Astrocyte (in vitro differentiated cells and primary cell): ENCODE measurements at places on chromosomes 12 and 14. TPM values are rescaled to one million over a fixed set of nuclear protein-coding genes. Genes with fewer than 3 reads are reported as not detected.

The TSPAN11 gene
- total RNA-seq = 9.5 and 12.4 TPM in 2 replicates

- H3K4me3 ChIP-seq = no peak overlapping the region
- H3K4me1 ChIP-seq = no peaks in the 10 kb centered on the region
These were observed 55.7 kb downstream of the LIN52 start for GRCh38 chr14:74140374-74140850.

The NR2C1 gene
- total RNA-seq = 44.3 and 46.3 TPM in 2 replicates

The NOS1 gene
- total RNA-seq = 0.05 TPM in 1 of 2 replicates, not detected in the other

- H3K27me3 ChIP-seq = no peaks in the 10 kb centered on the region
- no peak overlapping the region for H3K4me3 ChIP-seq
- no peak overlapping the region for H3K27ac ChIP-seq
- no peak for DNase-seq
These were observed 202.3 kb downstream of the STXBP6 start for GRCh38 chr14:24847568-24848095.

The CLEC4C gene
- not detected in 2 replicates for total RNA-seq

DNA sequence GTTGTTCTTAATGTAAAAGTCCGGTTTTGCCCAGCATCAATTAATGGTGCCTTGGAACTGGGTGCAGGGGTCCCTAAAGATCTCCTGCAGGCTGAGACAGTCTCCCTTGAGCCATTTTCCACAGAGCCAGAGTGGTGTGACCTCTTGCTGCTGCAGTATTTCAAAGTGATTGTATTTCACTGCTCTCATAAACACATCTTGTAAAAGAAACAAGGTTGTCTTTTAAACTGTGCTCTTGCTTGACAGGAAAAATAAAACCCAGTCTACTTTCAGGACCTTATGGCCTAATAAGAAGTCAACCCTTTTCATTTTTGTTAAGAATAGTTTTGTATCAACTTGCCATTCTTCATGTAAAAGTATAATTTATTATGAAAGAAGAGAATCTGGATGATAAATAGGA is 44.7 kb downstream of the TMEM117 start:
- no peaks in the 10 kb centered on the region for H3K36me3 ChIP-seq
- no peaks in the 10 kb centered on the region for H3K27me3 ChIP-seq

GRCh38 chr14:51846631-51847488 is 13.6 kb upstream of the GNG2 start:
- no peaks in the 10 kb centered on the region for H3K27me3 ChIP-seq
- H3K4me3 ChIP-seq = no peak overlapping the region
- H3K27ac ChIP-seq = no peak overlapping the region
- DNase-seq = peak; percentile 42

DNA sequence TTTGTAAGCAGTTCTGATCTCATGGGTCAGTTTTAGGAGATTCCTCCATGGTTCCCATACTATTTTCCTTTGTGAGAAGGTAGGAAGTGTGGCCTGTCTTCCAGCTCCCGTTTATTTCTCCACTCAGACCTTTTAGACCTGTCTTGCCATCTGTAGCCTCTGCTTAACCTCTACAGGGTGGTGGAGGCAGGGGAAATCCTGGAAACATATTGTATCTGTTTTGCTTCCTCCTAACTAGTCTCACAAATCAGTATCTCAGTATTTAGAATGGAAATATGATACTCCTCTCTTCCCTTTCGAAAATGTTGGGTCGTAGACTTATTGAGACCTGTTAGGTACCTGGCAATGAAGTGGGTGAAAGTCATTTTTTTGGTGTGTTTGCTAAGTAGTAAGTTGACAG is 399.4 kb upstream of the RGS6 start:
- no peaks in the 10 kb centered on the region for H3K36me3 ChIP-seq
- peaks cover 24% of the 10 kb centered on the region for H3K4me1 ChIP-seq
- H3K4me3 ChIP-seq = no peak overlapping the region
- H3K27me3 ChIP-seq = no peaks in the 10 kb centered on the region
- DNase-seq = no peak
- H3K27ac ChIP-seq = peak overlapping the region; percentile 79

- H3K36me3 ChIP-seq = no peaks in the 10 kb centered on the region
- H3K27me3 ChIP-seq = no peaks in the 10 kb centered on the region
- no peak for DNase-seq
- no peak overlapping the region for H3K27ac ChIP-seq
- no peak overlapping the region for H3K4me3 ChIP-seq
These were observed 21.6 kb upstream of the SDR39U1 start for GRCh38 chr14:24463884-24464785.

GRCh38 chr12:121992059-121992879 is 29.4 kb upstream of the BCL7A start:
- peak overlapping the region; percentile 89 for H3K27ac ChIP-seq
- peaks cover 16% of the 10 kb centered on the region for H3K4me1 ChIP-seq
- H3K27me3 ChIP-seq = no peaks in the 10 kb centered on the region
- no peaks in the 10 kb centered on the region for H3K36me3 ChIP-seq
- no peak overlapping the region for H3K4me3 ChIP-seq

GRCh38 chr14:66920196-66920595 is 269.0 kb upstream of the GARIN2 start:
- DNase-seq = no peak
- no peak overlapping the region for H3K4me3 ChIP-seq
- peaks cover 4% of the 10 kb centered on the region for H3K36me3 ChIP-seq
- no peaks in the 10 kb centered on the region for H3K4me1 ChIP-seq
- no peak overlapping the region for H3K27ac ChIP-seq

DNA sequence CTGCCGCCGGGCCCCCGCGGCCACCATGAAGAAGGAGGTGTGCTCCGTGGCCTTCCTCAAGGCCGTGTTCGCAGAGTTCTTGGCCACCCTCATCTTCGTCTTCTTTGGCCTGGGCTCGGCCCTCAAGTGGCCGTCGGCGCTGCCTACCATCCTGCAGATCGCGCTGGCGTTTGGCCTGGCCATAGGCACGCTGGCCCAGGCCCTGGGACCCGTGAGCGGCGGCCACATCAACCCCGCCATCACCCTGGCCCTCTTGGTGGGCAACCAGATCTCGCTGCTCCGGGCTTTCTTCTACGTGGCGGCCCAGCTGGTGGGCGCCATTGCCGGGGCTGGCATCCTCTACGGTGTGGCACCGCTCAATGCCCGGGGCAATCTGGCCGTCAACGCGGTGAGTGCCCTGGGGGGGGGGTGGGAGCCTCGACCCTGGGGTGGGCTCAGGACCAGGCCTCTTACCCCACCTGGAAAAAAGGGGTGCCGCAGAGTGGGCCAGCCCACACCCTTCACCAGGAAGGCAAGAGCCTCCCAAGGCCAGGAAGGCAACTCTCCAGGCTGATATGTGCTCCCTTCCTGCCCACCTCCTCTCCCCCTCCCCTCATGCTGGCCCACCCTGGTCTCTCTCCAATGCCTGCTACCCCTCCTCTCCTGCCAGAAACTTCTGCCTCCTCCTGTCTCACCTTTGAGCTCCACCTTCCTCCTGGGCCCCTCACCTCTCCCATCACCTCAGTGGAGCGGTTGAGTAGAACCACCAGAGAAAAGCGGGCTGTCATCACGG is 507 bp downstream of the AQP5 start:
- H3K27me3 ChIP-seq = peaks cover 27% of the 10 kb centered on the region
- H3K27ac ChIP-seq = no peak overlapping the region
- no peak overlapping the region for H3K4me3 ChIP-seq
- no peak for DNase-seq

DNA sequence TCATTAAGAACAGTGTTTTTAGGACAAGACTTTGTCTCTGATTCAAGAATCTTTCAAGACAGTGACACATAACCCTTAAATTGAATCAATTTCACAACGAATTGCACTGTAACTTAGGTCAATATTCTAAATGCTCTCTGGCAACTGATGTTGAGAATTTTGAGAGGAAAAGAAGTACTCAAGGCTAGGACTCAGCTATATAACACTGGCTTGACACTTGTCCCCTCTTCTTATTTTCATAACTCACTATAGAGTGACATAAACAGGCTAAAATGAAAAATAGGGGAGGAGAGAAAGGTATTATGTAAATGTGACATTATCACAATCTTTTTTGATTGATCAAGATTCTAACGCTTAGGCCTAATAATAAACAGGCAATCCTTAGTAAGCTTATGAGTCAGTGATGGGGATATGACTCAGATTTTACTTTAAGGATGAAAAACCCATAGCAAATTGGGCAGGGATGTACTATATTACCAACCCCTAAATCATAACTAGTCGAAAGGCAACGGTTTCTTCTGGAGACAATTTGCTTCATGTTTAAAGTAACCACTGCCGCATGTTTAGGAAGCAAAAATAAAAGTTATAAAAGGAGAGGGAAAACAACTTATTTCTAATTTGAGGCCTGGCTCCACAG is 10.9 kb downstream of the BTG1 start:
- peak; percentile 75 for DNase-seq
- no peaks in the 10 kb centered on the region for H3K27me3 ChIP-seq
- no peaks in the 10 kb centered on the region for H3K36me3 ChIP-seq
- peak overlapping the region; percentile 49 for H3K27ac ChIP-seq
- H3K4me3 ChIP-seq = no peak overlapping the region

DNA sequence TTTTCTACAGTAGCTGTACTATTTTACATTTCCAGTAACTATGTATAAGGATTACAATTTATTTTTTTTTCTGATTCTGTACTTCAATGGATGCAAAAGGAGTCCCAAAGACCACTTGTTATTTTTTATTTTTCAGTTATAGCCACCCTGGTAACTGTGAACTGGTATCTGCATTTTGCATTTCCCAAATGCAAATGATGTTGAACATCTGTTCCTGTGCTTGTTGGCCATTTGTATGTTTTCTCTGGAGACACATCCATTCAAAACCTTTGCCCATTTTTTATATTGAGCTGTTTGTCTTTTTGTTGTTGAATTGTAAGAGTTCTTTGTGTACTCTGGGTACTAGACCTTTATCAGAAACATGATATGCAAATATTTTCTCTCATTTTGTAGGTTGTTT is 485.6 kb downstream of the LRIG3 start:
- DNase-seq = no peak
- H3K36me3 ChIP-seq = no peaks in the 10 kb centered on the region
- H3K27ac ChIP-seq = no peak overlapping the region
- no peaks in the 10 kb centered on the region for H3K27me3 ChIP-seq
- H3K4me3 ChIP-seq = no peak overlapping the region

DNA sequence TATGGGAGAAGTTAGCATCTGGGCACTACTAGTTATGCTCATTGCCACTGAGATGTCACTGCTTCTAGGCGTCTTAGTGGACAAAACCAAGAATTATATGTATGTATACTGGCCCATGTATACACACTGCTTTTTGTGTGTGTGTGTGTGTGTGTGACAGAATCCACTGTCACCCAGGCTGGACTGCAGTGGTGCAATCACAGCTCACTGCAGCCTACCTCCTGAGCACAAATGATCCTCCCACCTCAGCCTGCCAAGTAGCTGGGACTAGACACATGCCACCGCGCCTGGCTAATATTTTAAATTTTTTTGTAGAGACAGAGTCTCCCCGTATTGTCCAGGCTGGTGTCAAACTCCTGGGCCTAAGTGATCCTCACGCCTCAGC is 25.2 kb downstream of the LIMA1 start:
- no peak overlapping the region for H3K27ac ChIP-seq
- no peak for DNase-seq
- no peaks in the 10 kb centered on the region for H3K36me3 ChIP-seq

The CLSTN3 gene
- 26.7 and 29.6 TPM in 2 replicates for total RNA-seq

- no peak overlapping the region for H3K4me3 ChIP-seq
- H3K27me3 ChIP-seq = no peaks in the 10 kb centered on the region
- no peaks in the 10 kb centered on the region for H3K36me3 ChIP-seq
- no peak overlapping the region for H3K27ac ChIP-seq
- H3K4me1 ChIP-seq = no peaks in the 10 kb centered on the region
These were observed 135.1 kb upstream of the PDZRN4 start for GRCh38 chr12:41053046-41053445.

DNA sequence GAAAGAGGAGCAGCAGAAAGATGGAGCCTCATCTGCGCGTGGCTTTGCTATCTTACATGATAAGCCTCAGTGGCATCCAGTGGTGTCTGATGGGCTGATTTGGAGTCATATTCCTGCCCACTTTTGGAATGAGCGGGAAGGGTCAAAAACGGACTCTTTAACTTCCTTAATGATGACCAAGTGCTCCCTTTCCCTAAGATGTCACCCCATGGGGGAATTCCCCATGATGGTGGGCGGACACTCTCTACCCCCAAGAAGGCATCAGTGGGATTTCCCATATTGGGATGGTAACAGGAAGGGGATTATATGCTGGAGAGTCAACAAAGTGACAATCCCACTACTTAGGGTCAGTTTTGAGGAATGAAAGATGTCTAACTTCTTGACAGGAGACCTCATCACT is 110.9 kb downstream of the GPATCH2L start:
- H3K4me3 ChIP-seq = no peak overlapping the region
- no peaks in the 10 kb centered on the region for H3K36me3 ChIP-seq
- H3K4me1 ChIP-seq = no peaks in the 10 kb centered on the region
- no peak for DNase-seq
- no peak overlapping the region for H3K27ac ChIP-seq

DNA sequence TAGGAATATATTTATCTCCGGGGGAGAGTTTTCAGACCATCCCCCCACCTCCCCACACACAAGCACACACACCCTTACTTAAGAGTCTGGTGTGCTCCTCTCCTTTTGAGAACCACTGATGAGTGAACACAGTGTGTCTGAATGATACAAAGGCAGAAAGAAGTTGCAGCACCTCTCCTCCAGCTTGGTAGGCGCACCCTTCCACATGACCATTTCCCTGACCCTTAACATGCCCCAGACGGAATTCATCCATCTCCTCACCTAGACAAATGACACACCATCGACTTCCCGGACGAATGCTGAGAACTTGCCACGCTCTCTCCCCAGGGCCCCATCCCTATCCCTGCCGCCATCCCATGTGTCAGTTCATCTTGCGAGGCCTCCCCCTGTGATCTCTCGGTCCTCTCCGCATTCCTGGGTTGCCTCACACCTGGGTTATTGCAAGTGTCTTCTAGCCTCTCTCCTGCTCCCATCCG is 3.9 kb downstream of the TNFRSF1A start:
- H3K4me3 ChIP-seq = peak overlapping the region; percentile 39
- H3K27me3 ChIP-seq = no peaks in the 10 kb centered on the region
- peak; percentile 61 for DNase-seq
- H3K4me1 ChIP-seq = peaks cover 79% of the 10 kb centered on the region
- peaks cover 11% of the 10 kb centered on the region for H3K36me3 ChIP-seq
- peak overlapping the region; percentile 98 for H3K27ac ChIP-seq

The FITM1 gene
- 0.25 TPM in 1 of 2 replicates, not detected in the other for total RNA-seq

The FGD4 gene
- 16.2 and 18.7 TPM in 2 replicates for total RNA-seq

The MUCL1 gene
- not detected in 2 replicates for total RNA-seq

DNA sequence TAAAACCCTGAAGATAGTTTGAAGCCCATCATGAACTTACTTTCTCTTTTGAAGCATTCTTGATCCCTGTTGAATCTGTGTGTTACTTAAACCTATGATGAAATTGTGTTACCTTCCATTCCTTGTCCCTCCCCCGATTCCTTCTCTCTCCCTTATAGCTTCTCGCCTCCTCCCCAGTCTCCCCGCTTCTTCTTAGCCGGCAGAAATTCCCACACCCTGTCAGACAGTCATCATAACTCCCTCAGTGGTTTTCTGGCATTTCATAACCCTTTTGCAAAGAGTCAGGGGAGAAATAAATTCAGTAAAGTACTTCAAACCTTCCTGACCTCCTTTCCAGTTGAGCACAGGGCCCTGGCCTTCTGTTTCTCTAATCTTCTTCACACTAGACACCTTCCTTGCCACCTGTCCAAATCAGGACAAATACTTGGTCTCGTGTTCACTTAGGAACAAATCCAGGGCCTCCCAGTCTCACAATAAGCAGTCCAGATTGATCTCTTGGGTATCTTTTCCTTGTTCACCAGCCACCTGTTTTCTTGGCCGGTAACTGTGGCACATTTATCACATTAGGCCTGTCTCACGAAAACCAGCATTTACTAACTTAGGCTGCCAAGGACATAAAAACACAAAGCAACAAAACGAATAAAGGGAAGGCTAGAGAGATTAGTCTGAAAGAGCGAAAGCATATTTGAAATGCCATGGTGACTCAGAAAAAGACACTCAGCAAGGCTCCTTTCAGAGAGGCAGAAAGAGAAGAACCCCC is 355.9 kb downstream of the TMTC2 start:
- no peaks in the 10 kb centered on the region for H3K36me3 ChIP-seq
- H3K27ac ChIP-seq = no peak overlapping the region
- peaks cover 4% of the 10 kb centered on the region for H3K4me1 ChIP-seq
- DNase-seq = peak; percentile 52
